CD4-positive, alpha-beta T cell treated with Interferon gamma for 1 hour (primary cell): ENCODE measurements at places on chromosomes 12 and 14.

- DNase-seq, result no peak
Measured at GRCh38 chr12:84463741-84464495, 448.7 kb downstream of the SLC6A15 start.

DNA sequence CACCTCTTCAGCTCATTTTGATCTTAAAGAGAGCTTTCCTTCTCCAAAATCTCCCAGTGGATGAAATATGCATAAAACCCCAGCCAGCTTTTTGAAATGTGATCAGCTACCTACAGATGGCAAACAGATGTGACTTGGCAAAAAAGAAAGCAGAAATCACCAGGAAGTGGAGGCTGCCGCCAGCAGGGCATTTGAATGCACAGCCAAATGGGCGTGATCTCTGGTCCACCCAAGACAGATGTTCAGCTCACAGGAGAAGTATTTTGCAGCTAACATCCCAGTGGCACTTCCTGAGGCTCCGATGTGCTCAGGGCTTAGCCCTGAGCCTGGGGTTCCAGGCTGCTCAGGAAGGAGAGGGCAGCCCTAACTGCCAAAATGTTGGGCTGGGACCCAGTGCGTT lies 78.3 kb downstream of the LGMN start:
- DNase-seq, result no peak

- DNase-seq, result no peak
Measured at GRCh38 chr14:64685371-64686281, 18.6 kb upstream of the PLEKHG3 start.

GRCh38 chr14:99541677-99542470 lies 60.7 kb downstream of the CCNK start:
- DNase-seq, result no peak

- DNase-seq, result no peak
Measured at GRCh38 chr12:111138016-111138415, 217.6 kb upstream of the MYL2 start.

GRCh38 chr14:41171045-41171444 lies 435.6 kb upstream of the LRFN5 start:
- DNase-seq, result no peak

- no peak for DNase-seq
Measured at GRCh38 chr14:65387628-65388027, 24.9 kb upstream of the FUT8 start.
